Progenitor cell of endocrine pancreas (in vitro differentiated cells): ENCODE measurements at places on chromosomes 16 and 17.
A peak's percentile ranks its signal among the peaks of the same experiment; 100 is the strongest.

DNA sequence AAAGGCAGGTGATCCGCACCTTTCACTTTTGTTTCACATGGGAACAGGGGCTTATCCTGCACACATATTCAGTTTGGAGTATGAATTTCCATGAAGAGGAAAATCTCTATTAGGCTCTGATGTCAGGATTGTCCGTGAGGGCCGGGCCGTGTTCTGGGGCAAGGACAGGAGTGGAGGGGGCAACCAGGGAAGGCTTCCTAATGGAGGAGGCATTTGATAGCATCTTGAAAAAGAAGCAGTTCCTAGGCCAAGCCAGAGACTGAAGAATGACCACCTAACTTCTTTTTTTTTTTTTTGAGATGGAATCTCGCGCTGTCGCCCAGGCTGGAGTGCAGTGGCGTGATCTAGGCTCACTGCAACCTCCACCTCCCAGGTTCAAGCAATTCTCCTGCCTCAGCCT is 174.2 kb downstream of the SEC14L1 start:
- H3K4me1 ChIP-seq, result peaks cover 9% of the 10 kb centered on the region
- H3K36me3 ChIP-seq, result peaks cover 6% of the 10 kb centered on the region
- H3K27ac ChIP-seq, result no peak overlapping the region
- H3K4me3 ChIP-seq, result no peak overlapping the region
- no peaks in the 10 kb centered on the region for H3K27me3 ChIP-seq
- no peak for DNase-seq

DNA sequence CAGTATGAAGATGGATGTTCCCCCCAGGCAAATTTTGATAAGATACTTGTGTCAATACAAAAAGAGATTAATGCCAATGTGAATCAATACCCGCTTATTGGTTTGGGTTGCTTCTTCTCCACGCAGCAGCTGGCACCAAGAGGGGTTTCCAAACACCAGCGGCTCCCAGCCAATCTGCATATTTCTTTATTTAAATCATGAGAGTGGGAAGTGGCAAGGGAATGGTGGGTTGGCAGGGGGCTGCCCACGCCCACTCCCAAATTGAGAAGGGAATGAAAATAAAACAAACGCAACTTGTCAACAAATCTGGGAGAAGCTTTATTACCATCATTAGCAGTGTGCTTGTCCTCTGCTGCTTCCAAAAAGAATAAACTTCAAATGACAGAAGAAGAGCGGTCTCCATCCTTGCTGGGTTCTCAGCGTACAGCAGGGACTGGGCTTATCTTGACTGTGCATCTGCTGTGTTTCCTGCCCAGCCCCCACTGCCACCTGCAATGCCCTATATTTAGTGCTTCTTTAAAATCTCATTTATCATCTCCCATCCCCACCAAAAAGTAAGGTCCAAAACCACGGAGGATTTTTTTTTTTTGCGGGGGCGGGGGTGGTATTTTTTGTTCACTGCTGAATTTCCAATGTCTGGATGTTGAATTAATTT is 34.9 kb upstream of the C16orf78 start:
- H3K27me3 ChIP-seq, result peaks cover 65% of the 10 kb centered on the region
- DNase-seq, result no peak
- no peaks in the 10 kb centered on the region for H3K36me3 ChIP-seq
- no peaks in the 10 kb centered on the region for H3K4me1 ChIP-seq
- H3K27ac ChIP-seq, result no peak overlapping the region

- no peaks in the 10 kb centered on the region for H3K36me3 ChIP-seq
- H3K4me1 ChIP-seq, result peaks cover 5% of the 10 kb centered on the region
- H3K27me3 ChIP-seq, result no peaks in the 10 kb centered on the region
- H3K27ac ChIP-seq, result no peak overlapping the region
- no peak overlapping the region for H3K4me3 ChIP-seq
- DNase-seq, result peak; percentile 57
Observed at GRCh38 chr17:19338031-19338990, 24.2 kb downstream of the B9D1 start.

GRCh38 chr16:1407753-1408152 is 6.8 kb downstream of the UNKL start:
- H3K36me3 ChIP-seq, result peaks cover 4% of the 10 kb centered on the region
- DNase-seq, result no peak
- H3K27me3 ChIP-seq, result no peaks in the 10 kb centered on the region
- peaks cover 2% of the 10 kb centered on the region for H3K4me1 ChIP-seq

DNA sequence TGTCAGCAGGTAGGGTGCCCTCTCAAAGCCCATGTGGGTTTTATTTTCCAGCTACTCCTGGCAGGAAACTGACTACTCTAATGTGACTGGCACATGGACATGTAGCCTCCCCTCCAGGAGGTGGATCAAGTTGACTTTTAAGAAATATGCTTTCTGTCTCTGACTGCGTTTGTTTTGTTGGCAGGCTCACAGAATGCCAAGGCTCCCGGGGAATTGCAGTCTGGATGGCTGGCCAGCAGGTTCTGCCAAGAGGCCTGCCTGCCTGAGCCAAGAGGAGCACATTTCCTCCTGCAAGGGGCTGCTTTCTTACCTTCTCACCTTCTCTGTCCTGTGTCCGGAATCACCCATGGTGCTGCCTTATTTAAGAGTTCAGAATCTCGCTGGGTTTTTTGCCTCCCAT is 217.3 kb upstream of the ERCC4 start:
- H3K27me3 ChIP-seq, result no peaks in the 10 kb centered on the region
- H3K4me1 ChIP-seq, result no peaks in the 10 kb centered on the region
- DNase-seq, result no peak
- no peaks in the 10 kb centered on the region for H3K36me3 ChIP-seq
- H3K4me3 ChIP-seq, result no peak overlapping the region
- no peak overlapping the region for H3K27ac ChIP-seq

GRCh38 chr17:16988749-16989229 is 16.9 kb upstream of the TNFRSF13B start:
- no peak for DNase-seq
- no peaks in the 10 kb centered on the region for H3K36me3 ChIP-seq
- no peak overlapping the region for H3K4me3 ChIP-seq
- H3K4me1 ChIP-seq, result no peaks in the 10 kb centered on the region
- H3K27ac ChIP-seq, result no peak overlapping the region

GRCh38 chr17:74635418-74635817 is 11.9 kb upstream of the CD300E start:
- H3K4me3 ChIP-seq, result no peak overlapping the region
- H3K27me3 ChIP-seq, result peaks cover 18% of the 10 kb centered on the region
- no peak overlapping the region for H3K27ac ChIP-seq
- no peaks in the 10 kb centered on the region for H3K36me3 ChIP-seq
- no peak for DNase-seq

DNA sequence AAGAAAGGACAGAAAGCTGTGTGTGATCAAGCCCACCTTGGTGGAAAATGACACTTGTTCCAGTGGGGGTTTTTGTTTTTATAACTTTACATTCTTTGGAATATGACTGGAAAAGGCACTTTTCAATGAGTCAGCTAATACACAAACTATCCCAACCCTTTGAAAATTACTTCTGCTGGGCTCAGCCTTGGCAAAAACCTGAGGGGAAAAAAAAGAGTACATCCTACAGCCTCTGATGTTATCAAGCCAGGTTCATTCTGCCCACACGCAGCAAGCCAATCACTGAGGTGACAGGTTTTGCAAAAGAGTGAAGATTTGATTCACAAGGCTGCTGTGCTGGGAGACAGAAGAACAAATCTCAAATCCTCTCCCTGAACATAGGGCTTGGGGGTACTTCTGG is 484.5 kb upstream of the ERCC4 start:
- H3K4me1 ChIP-seq, result peaks cover 13% of the 10 kb centered on the region
- H3K36me3 ChIP-seq, result no peaks in the 10 kb centered on the region
- H3K4me3 ChIP-seq, result no peak overlapping the region

- H3K4me3 ChIP-seq, result peak overlapping the region; percentile 14
- H3K27ac ChIP-seq, result peak overlapping the region; percentile 4
- H3K36me3 ChIP-seq, result peaks cover 9% of the 10 kb centered on the region
- peaks cover 86% of the 10 kb centered on the region for H3K27me3 ChIP-seq
- H3K4me1 ChIP-seq, result peaks cover 36% of the 10 kb centered on the region
Observed at GRCh38 chr17:48547808-48548522, 3.1 kb upstream of the HOXB2 start.
